ENCODE measurements at places on chromosomes 5 and 9. TPM values are rescaled to one million over a fixed set of nuclear protein-coding genes. Genes with fewer than 3 reads are reported as not detected.

- no peak for ATAC-seq
Observed at GRCh38 chr5:14831006-14831338, 40.6 kb downstream of the ANKH start.

DNA sequence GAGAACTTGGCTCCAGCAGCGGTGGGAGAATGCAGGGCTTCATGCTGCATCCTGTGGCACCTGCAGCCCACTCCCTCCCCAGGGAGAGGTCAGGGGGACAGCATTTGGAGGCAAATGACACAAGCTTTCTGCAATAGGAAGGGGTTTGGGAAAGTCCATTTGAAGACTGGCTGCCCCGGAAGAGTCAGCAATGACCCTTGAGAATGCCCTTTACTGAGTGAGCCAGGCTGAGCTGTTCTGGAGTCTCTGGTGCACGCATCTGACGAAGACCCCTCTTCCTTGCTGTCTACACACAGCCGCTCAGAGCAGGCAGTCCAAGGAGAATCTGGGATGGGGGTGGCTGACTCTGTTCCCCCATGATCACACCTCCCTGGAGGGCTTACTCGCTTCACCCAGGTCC is 5.5 kb upstream of the NXNL2 start:
- ATAC-seq, result no peak

DNA sequence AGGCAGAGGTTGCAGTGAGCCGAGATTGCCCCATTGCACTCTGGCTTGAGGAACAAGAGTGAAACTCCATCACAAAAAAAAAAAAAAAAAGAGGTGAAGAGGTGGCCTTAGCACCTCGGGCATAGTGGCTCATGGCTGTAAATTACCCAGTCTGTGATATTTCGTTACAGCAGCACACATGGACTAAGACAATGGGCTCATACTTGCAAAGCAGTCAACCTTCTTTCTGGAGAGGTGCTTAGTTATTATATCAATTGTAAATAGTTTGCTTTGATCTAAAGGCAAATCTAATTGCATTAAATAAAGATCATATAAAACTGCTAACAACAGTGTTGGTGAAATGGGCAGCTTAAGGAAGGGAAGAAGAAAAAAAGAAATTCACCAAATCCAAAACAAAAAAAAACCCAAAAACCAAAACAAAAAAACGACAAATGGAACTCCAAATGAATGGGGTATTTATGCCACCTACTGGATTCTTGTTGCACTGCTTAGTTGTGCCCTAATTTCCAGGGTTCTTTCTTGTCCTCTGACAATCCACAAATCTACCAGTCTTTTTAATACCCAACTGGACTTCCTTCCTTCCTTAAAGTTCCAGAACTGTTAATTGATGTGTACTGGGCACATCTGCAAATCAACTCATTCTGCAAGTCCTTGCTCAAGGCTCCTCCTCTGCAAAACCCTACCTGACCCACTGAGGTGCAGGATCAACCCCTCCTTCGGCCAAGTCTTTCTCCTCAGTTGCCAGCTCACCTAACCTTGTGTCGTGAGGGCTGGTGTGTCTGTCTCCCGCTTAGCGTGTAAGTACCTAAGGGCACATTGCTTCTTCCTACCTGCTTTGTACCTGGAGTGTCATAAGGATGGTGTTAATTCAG is 35.0 kb upstream of the DMRT1 start:
- ATAC-seq, result no peak

- peak; percentile 83 for ATAC-seq
Observed at GRCh38 chr5:1502046-1502736, 21.6 kb downstream of the LPCAT1 start.

Gene PCDHGA5
- 0.63 TPM for total RNA-seq

Gene PDE6A
- 0.30 TPM for total RNA-seq

- peak; percentile 17 for ATAC-seq
Observed at GRCh38 chr5:52893105-52893504, 96.0 kb upstream of the ITGA2 start.

Gene PCDHB16
- 3.4 TPM for total RNA-seq

Gene GABBR2
- not detected for total RNA-seq

DNA sequence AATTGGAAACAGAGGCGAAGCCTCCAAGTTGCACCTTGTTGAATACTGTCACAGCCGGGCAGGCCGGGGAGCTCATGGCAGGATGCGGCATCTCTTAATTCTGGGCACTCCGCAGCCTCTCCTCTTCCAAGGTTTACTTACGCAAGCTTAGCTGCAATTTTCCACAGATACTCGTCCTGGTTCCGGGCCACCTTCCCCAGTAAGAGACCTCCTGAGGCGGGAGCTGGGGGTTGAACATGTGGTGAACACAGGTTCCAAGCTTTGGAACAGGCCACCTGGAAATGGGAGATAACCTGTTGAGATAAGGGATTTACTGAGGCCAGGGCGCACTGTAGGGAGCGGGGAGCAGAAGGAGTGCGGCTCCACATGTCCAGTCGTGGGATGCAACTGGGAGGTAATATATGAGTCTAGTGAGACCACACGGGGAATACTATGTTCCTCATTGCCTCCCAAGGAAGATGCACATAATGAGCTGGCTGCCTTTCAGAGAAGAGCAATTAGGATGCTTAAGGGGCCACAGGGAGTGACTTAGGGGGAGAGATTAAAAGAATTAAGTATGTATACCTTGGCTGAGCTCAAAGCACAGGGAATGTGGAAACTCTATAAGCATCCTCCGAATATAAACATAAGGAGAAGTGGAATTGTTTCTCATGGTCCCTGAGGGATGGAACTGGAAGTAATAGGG is 335.2 kb downstream of the CWC27 start:
- no peak for ATAC-seq

GRCh38 chr9:10146517-10147331 is 466.1 kb downstream of the PTPRD start:
- no peak for ATAC-seq

Gene SUSD3
- total RNA-seq, result 0.29 TPM

- ATAC-seq, result no peak
Observed at GRCh38 chr9:108300306-108301287, 555.2 kb downstream of the ACTL7B start.

DNA sequence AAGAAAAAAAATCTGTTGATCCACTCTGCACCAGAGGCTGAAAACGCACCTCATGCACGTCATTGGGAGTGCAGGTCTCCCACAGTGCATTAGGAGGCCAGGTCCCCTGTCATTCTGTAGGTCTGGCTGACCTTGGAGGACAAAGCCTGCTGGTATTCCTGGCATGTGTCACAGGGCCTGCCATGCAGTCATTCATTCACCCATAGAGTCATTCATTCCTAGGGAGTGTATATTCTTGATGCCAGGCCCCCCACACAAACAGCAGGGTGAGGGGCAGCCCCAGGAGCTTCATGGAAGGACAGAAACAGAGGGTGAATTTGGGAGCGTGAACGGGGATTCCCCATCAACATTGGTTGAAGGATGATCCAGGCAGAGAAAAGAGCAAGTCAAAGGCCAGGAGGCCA is 2.2 kb downstream of the GBGT1 start:
- ATAC-seq, result no peak

Gene TUSC1
- total RNA-seq, result 13.7 TPM

DNA sequence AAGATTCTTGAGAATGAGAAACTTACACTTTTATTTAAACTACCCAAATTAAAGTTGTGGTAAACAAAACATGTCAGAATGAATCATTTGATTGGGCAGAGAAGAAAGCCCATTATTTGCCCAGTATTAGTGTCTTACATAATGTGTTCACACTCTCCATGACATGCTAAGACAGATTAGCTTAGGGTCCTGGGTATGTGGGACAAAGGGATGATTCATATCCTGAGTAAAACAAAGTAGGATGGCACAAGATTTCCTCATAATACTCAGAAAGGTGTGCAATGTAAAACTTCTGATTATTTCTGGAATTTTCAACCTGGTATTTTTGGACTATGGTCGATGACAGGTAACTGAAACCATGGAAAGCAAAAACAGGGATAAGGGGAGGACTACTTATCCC is 183.9 kb upstream of the POU5F2 start:
- ATAC-seq, result no peak

GRCh38 chr5:176388003-176388443 is 375 bp downstream of the NOP16 start:
- ATAC-seq, result no peak

DNA sequence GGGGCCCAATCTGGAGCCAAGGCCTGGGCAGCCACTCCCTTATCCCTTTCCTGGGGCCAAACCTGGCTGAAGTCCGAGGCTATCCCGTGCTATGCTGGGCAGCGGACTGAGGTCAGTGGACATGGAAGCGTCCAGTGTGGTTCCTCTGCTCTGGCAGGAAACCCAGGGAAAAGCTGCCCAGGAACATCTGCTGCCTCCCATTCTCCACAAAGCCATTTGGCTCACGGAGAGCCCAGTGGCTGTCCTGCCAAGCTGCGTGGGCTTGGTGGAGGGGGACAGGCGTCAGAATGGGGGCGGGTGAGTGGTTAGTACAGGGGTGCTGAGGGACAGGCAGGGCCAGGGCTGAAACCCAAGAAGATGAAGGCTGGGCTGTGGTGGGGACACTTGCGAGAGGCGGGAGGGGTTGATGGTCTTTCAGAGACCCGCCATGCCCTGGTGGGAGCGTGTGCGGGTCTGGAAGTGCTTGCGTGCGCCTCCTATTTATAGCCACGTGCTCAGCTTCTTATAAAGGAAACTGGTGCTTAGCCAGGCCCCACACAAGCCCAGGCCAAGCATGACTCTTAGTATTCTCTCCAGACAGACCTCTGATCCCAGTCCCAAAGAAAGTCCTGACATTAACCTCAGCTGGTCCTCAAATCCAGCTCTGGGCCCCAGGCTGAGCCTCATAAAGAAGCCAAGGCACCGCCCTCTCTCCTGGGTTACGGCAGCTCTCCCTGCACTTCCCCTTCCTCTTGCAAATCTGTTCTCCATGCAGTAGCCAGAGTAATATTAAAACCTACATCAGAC is 9.4 kb upstream of the SLC6A7 start:
- peak; percentile 65 for ATAC-seq

DNA sequence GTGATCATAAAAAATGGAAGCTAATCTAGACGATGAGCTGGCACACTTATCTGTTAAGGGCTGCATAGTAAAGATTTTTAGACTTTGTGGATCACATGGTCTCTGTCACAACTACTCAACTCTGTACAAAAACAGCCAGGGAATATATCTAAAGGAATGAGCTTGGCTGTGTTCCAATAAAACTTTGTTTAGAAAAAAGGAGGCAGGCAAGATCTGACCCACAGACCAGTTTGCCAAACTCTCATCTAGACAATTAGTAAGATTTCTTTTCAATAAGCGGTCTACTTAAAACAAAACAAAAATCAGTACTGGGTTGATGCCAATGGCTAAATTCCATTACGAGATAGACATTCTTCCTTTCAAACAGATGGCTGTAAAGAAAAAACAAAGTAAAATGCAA is 53.0 kb upstream of the RETREG1 start:
- ATAC-seq, result no peak

DNA sequence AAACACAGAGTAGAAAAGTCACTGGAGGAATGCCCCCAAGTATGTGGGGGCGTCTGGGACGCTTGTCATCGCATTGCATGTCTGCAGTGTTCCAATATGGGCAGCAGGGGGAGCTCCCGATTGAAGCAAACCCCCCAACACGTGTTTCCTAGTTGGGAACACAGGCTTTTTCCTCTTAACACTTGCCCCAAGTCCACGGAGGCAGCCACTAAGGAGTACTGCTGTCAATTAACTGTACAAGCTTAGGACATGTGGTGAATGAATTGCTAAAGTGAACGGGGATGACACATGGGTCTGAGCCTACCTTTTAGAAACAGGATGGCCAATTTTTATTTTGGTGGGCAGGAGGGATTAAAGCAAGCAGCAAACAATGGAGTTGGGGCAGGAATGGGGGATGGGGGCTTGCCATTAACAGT is 2.2 kb downstream of the GABRB2 start:
- ATAC-seq, result peak; percentile 33

DNA sequence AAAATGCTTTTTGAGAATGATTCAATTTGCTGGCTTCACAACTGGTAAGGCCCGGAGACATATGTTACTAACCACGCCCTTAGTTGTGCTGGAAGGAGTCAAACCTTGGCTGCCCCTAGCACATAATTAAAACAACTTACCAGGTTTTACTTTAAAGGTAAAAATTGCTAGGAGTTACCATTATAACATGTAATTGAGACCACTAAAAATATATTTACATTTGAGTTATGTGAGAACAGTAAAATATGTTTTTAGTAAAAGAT is 435.6 kb upstream of the CDH9 start:
- ATAC-seq, result no peak

DNA sequence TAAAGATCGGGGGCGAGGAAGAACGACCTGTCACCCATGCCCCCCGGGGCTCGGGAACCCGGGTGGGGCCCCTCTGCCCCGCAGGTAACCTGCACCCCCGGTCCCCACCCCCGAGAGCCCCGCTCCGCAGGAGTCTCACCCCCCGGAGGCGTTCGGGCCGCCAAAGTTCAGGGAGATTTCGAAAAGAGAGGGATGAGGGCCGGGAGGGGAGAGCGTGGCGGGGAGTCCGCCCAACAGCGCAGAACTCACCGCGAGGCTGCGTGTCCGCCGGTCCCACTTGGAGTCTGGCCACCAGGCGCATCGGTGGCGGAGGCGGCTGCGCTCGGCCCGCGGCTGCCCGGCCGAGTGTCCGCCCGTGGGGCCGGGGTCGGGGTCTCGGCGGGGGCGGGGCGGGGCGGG is at the start of gene PHF19:
Gene PHF19, minus strand, starts transcription at position 347 of the 399 bp plus-strand sequence. CDS start 2,447 bp downstream, outside the sequence.
- peak; percentile 43 for ATAC-seq

Gene TRPM6
- total RNA-seq, result 1.7 TPM

DNA sequence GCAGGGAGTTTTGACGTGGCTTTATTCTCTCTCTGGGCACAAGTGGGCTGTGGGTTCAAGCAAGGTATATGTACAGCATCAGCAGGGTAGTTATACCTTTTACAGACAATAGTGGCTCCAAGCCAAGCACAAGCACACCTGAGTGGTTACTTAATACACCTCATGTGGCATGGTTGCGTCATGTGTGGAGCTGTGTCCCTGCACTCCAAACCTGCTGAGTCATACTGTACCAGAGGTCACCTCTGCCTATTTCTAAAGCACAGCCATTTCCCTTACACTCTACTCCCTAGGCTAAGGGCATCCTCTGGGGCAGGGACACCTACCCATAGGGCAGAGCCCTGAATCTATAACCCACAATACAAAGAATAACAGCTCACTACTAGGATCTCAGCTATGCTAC is 147.3 kb downstream of the OSTF1 start:
- ATAC-seq, result no peak

GRCh38 chr5:160339406-160340130 is 27.2 kb upstream of the CCNJL start:
- no peak for ATAC-seq

DNA sequence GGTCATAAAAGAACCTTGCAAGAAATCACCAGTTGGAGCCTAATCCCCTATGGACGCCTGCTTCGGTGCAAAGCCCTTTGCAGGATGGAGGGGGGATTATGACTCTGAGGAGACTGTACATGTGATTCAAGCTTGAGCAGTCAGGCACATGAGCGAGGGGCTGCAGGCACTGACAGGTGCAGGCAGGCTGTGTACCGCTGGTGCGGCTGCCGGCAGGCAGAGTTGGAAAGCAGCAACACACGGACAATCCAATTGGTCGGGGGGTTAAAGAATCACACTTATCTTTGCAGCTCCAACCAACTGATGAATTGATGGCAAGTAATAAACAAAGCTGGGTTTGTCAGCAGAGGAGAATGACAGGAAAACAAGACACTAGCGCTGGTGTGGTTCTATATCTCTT is 5.7 kb downstream of the WHRN start:
- peak; percentile 79 for ATAC-seq
